ENCODE measurements at places on chromosomes 2 and 18.

GRCh38 chr2:45585267-45585861 is 25.7 kb downstream of the SRBD1 start:
- DNase-seq, result no peak

DNA sequence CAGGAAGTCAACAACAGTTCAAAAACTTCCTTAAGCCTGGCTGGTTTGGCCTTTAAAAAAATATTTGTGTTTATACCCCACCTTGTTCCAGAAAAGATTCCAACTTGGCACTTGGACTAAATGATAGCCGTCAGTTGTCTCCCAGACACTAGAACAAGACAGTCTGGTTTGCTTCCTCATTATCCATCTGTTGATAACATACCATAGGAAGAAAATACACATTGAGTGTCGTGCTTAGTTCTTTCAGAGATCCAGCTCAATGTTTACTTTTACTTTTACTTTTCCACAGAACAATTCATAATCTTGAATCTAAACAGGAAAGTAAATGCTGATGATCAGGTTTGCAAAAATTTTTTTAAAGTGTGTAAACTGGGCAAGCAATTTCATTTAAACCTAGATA is 2.4 kb upstream of the VPS54 start:
- DNase-seq, result no peak

GRCh38 chr2:181847702-181848101 is 43.8 kb upstream of the ITPRID2 start:
- DNase-seq, result no peak

- DNase-seq, result no peak
Measured at GRCh38 chr2:39852831-39853230, 73.8 kb upstream of the THUMPD2 start.

DNA sequence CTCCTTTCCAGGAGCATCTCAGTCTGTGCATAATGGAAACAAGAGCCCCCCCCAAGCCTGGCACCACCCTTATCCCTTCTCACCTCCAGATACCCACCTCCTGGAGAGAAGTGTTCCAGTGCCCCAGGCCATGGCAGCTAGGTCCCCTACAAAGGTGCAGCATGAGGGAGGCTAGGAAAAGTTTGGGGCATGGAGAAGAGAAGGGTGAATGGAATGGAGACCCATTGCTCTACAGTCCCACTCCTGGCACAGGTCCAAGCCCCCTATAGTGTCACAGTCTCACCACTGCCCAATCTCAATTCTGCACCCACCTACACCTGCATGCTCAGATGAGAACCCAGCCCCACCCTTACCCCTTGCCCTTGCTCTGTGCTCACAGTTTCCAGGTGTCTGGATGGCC is 897 bp downstream of the SLC23A3 start:
- no peak for DNase-seq

Data from activated CD4-positive, alpha-beta T cell treated with anti-CD3 and anti-CD28 coated beads, Interleukin-2, amount 50 U/mL, for 4 hours (primary cell).